ENCODE measurements at places on chromosomes 5 and 9. TPM values are rescaled to one million over a fixed set of nuclear protein-coding genes. Genes with fewer than 3 reads are reported as not detected.

Gene C9
- total RNA-seq = not detected

Gene AGTPBP1
- 10.3 TPM for total RNA-seq

Gene SLC34A3
- 0.68 TPM for total RNA-seq

Gene ISL1
- total RNA-seq = not detected

Gene SAPCD2
- 13.8 TPM for total RNA-seq

Gene SLC36A2
- total RNA-seq = not detected

Gene NEURL1B
- total RNA-seq = 12.7 TPM

Data from esophagus mucosa (tissue), 1 donor.